Daoy (cell line): ENCODE measurements at places on chromosomes 4 and X. TPM values are rescaled to one million over a fixed set of nuclear protein-coding genes. Genes with fewer than 3 reads are reported as not detected.

The ARL13A gene
- total RNA-seq: not detected in 2 replicates

GRCh38 chr4:154416190-154416547 is 75.4 kb downstream of the DCHS2 start:
- peak; percentile 11 for DNase-seq

DNA sequence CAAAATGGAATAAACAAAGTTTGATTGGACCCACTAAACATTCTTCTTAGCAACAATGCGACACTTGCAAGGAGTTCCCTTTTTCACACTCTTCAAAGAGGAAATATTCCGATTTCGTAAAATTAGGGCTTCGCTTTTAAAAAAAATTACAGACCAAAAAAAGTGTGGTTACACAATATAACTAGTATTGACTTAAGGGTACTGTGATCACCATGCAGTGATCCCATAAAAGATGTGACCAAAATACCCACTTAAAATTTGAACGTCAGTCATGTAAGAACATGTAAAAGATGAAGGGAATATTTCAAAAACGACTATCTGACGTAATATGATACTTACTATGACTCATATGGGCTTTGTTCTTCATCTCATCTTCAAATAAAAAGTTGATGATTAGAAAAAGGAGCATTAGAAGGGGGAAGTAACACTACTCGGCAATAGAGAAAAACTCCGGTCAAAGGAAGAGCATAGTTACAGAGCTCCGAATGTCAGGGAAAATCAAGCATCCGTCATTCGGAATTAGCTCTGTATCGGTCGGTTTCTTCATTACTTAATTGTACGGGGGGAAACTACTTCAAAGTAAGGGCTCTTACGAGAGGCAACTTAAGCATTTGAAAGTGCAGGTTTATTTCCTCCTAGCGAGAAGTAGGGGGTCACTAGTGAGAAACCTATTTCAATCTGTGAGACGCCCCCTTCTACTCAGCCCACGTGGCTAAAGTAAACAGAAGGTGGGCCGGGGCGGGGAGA is 1.3 kb upstream of the TET2 start:
- no peak for DNase-seq

DNA sequence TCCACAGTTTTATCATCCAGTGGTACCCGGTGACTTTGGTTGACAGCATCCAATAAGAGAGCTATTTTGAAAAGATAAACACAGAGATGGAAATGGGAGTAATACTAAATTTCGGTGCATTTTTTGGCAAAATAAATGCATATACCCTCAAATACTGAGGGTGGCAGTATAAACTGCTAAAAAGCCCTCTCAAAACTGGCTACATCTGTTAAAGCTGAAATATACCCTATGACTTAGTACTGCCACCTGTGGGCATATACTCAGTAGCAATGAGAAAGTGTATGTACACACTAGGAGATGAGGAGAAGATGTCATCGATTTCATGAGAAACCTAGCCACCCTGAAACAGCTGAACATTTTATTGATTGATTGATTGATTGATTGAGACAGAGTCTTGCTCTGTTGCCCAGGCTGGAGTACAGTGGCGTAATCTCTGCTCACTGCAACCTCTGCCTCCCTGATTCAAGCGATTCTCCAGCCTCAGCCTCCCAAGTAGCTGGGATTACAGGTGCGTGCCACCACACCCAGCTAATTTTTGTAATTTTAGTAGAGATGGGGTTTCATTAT is 12.2 kb upstream of the TMEM128 start:
- peak; percentile 37 for DNase-seq

- peak; percentile 29 for DNase-seq
Measured at GRCh38 chr4:159071178-159071968, 31.5 kb upstream of the RAPGEF2 start.

The PTTG2 gene
- total RNA-seq: not detected in 2 replicates

The TCP11X2 gene
- not detected in 2 replicates for total RNA-seq

The CT47B1 gene
- not detected in 2 replicates for total RNA-seq

DNA sequence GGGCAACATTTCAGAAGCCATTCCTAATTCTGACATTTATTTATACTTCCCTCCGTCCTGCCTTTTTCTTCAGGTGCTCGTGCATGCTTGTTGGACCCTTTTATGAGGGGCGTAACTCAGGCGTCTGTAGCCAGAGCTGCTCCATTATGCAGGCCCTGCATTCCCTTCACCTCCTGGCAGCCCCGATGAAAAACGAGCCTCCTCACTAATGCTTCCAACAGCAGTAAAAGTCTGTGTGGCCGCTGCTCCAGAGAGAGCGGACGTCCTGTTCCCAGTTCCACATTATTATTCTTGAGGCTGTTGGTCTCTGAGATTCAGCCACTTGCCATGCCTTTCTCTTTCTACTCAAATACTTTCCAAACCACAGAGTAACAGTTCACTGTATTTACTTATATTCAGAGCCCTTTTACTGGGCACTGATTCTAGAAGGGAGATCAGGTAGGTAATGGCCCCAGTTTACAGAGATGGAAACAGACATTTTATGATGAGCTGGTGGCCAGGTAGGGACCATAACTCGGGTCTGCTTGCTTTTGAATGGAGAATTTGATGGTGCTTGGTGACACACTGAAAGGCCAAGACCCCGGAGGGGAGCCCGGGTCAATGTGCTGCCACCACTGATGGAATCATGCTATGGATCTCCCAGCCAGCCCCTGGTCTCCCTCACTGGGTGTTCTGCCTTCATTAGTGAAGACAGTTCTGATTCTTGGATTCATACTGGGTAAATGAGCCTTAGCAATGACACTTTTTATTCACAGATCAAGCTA is 101.0 kb downstream of the GATB start:
- DNase-seq: no peak

DNA sequence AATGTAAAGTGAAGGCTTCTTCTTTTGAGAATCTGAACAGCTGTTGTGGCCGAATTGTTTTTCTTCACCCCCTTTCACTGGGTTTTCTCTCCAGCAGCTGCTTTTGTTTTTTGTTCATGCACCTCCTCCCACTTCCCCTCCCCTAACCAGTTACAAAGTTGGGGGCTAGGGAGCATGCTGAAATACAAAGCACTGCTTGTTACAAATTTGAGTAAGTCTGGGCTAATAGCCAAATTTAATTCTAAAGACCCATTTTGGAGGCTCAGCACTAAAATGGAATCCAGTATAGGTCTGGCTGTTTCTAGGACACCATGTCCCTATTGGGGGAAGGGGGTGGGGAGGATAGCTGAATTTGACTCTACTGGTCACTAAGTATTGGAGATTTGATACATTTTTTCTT is 89.2 kb upstream of the GPM6B start:
- no peak for DNase-seq
